ENCODE measurements at places on chromosomes 5 and 9. TPM values are rescaled to one million over a fixed set of nuclear protein-coding genes. Genes with fewer than 3 reads are reported as not detected.
A peak's percentile ranks its signal among the peaks of the same experiment; 100 is the strongest.

- DNase-seq: no peak
These were observed 107.3 kb upstream of the ANKRD55 start for GRCh38 chr5:56340196-56340980.

Gene SLC35D2
- 16.0 TPM for total RNA-seq

DNA sequence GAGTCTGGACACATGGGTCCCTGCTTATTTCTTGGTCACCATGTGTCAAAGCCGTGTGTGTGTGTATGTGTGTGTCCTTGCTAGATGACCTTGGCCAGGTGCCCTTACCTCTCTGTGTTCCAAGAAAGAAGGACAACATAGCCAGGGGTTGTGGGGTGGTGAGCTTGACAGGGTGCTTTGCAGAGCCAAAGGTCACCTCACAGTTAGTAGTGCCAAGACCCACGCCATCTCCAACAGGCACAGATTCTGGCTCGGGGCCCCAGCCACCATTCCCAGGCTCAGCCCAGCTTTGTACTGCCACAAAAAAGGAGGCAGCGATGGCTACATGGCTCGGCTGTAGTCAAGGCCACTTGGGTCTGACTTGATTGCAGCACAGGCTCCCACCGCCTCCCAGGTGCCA lies 39.5 kb downstream of the CXXC5 start:
- DNase-seq: peak; percentile 65

DNA sequence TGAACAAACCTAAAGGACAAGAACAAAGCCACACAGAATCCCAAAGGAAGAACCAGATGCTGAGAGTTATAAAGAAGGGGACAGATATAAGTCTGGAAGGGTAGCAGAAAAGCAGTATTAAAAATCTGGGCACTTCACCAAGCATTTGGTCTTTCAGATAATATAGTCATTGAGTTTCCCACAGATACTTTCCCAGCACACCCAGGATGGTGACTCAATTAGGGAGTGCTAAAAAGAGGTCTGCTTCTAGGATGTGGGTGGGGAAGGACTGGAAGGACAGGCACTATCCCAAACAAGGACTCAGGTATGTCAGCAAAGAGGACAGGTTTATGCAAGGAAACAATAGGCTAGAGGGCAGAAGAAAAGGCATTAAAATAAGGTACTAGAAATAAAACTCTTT lies 59.3 kb downstream of the DIAPH1 start:
- DNase-seq: no peak

GRCh38 chr5:96790961-96791504 lies 16.7 kb downstream of the ERAP1 start:
- DNase-seq: no peak

GRCh38 chr9:126490214-126490631 lies 123.5 kb upstream of the LMX1B start:
- no peak for DNase-seq

- DNase-seq: no peak
These were observed 15.6 kb downstream of the IRF1 start for GRCh38 chr5:132474881-132475496.

Gene PCDHA11
- total RNA-seq: not detected

DNA sequence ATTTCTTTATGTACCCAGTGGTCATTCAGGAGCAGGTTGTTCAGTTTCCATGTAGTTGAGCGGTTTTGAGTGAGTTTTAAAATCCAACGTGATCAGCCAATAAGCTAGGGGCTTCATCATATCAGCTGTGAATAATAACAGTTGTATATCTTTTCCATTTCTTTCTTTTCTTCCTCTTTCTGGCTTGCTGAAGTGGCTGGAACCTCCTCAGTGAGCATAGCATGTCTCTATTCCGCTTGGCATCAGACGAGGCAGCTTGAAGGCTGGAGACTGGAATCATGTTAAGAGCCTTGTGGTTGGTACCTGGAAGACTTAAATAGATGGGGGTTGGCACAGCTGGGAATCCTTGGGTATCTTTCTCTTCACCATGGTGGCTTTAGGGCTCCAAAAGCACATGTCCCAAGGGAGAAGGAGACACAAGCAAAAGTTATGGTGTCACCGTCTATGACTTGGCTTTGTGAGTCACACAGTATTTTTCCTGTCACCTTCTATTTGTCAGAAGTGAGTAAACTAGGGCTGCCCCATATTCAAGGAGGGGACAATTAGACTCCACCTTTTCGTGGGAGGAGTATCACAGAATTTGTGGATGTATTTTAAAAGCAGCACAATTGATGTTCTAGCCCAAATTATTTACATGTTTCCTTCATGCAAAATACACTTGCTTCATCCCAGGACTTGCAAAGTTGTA lies 38.0 kb upstream of the RETREG1 start:
- DNase-seq: no peak

Gene ARL14EPL
- not detected for total RNA-seq
